ENCODE measurements at places on chromosomes 5 and 9.

- DNase-seq = no peak
Observed at GRCh38 chr9:134614256-134614655, 27.3 kb upstream of the COL5A1 start.

DNA sequence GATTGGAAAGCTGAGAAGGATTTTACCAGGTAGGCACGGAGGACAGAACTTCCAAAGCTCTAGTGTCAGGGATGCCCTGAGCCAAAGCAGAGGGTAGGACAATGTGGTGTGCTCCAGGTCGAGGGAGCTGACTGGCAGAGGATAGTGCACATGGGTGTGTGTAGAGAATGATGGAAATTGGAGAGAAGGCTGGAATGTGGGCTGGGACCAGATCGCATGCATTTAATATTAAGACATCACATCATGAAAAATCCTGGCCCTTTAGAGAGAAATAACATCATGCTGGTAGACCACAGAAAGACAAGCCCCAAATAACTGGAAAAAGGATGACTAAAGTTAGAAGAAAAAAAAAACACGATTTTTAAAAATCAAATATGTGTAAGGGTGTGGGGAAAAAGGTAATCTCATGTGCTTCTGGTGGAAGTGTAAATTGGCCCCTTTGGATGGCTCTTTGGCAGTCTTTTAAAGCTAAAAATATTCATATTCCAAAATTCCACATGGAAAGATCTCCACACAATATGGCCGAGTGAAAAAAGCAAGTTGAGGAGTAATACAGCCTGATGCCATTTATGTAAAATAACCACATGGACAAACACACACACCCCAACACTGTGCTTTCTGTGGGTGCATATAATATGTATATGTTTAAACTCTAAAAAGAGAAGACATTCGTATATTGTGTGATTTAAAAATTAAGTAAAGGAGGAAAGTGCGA lies 67.0 kb upstream of the TGFBR1 start:
- DNase-seq = no peak

- no peak for DNase-seq
Observed at GRCh38 chr9:98481676-98482075, 226.2 kb upstream of the TBC1D2 start.

DNA sequence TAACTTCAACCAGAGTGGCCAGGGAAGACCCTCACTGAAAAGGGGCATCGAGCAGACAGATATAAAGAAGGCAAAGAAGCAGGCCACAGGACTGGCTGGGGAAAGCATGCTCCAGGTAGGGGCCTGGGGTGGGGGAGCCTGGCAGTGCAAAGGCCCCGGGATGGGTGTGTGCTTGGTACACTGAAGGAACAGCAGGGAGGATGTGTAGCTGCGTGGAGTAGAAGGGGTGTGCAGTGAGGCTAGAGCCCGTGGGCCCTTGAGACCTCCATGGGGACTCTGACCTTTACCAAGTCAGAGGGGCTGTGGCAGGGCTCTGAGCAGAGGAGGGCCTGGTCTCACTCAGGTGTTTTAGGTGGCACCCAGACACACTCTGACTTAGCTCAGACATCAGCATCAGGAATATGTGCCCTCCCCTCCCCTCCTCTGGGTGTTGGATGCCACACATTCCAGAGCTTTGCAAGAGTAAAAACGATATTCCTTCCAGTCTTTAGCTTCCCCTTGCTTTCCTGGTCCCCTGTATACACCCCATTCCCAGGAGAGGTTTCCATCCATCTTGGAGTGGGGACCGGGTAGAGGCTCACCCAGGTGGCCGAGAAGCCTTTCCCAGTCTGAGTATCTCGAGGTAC lies 7.6 kb downstream of the TRIM7 start:
- no peak for DNase-seq

GRCh38 chr5:59317774-59318205 lies 575.7 kb downstream of the PDE4D start:
- no peak for DNase-seq

DNA sequence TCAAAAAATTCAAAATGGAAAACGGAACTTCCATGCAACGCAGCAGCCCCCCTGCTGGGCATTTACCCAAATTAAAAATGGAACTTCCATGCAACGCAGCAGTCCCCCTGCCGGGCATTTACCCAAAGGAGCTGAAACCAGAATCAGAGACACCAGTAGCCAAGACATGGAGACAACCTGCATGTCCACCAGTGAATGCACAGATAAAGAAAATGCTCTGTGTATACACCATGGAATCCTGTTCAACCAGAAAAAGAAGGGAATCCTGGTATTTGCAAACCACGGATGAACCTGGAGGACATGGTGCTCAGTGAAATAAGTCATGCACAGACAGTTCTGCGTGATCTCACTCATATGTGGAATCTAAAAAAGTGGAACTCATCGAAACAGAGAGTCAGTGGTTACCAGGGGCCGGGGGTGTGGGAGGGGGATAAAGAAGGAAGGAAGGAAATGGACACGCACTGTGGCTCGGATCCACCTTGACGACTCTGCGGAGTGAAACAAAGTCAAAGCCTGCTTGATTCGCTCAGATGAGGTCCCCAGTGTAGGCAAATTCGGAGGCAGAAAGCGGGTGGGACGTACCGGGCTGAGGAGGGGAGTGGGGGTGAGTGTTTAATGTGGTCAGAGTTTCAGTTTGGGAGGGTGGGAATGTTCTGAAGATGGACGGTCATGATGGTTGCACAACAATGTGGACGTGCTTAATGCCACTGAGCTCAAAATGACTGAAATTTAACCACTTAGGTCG lies 40.2 kb upstream of the EXOC3 start:
- no peak for DNase-seq

- DNase-seq = no peak
Observed at GRCh38 chr9:82997476-82998140, 65.3 kb downstream of the RASEF start.

GRCh38 chr9:72947984-72948465 lies 4.8 kb downstream of the ALDH1A1 start:
- DNase-seq = no peak

GRCh38 chr5:73393611-73394489 lies 54.7 kb downstream of the FOXD1 start:
- no peak for DNase-seq

All from right renal pelvis (tissue), 4 donors.